ENCODE measurements at places on chromosomes 7 and 10. TPM values are rescaled to one million over a fixed set of nuclear protein-coding genes. Genes with fewer than 3 reads are reported as not detected.

The HOXA3 gene
- not detected for total RNA-seq

The PIP gene
- total RNA-seq, result not detected

The CABCOCO1 gene
- not detected for total RNA-seq

GRCh38 chr10:5434017-5434753 lies 21.8 kb downstream of the NET1 start:
- peak; percentile 29 for DNase-seq

GRCh38 chr7:24842029-24842428 lies 84.8 kb upstream of the GSDME start:
- DNase-seq, result no peak

Data from CD8-positive, alpha-beta memory T cell (primary cell).